ENCODE measurements at places on chromosomes 11 and 22.

GRCh38 chr11:62144641-62145255 is 20.9 kb downstream of the INCENP start:
- no peak for DNase-seq

DNA sequence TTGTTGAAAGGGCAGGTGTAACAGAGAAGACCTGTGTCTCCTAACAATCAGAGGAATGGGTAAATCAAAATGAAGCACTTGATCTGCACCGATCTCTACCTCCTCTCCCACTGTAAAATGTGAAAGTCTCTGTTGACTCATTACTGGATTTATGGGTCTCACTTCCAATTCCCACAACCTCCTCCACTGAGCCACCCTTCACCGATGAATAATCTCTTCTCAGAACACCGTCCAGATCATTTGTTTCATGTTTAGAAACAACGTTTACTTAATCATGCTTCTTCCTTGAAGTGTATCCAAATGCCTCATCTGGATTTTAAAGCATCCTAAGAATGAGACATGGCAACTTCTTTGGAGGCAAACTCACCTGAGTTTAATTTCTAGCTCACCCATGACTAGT is 643.6 kb downstream of the ETS1 start:
- no peak for DNase-seq

DNA sequence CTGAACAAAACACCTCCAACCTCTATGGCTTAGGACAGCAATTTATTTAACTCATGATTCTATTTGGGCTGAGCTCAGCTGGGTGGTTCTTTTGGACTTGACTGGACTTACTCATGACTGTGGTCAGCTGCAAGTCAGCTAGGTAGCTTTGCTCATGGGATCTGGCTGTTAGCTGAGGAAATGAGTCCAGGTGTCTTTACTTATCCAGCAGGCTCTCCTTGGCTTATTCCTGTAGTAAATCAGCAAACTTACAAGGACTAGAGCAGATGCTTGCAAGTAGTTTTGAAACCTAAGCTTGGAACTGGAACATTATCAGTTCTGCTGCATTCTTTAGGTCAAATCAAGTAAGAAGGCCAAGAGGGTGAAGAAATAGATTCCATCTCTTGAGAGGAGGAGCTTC is 8.0 kb upstream of the HIKESHI start:
- no peak for DNase-seq

DNA sequence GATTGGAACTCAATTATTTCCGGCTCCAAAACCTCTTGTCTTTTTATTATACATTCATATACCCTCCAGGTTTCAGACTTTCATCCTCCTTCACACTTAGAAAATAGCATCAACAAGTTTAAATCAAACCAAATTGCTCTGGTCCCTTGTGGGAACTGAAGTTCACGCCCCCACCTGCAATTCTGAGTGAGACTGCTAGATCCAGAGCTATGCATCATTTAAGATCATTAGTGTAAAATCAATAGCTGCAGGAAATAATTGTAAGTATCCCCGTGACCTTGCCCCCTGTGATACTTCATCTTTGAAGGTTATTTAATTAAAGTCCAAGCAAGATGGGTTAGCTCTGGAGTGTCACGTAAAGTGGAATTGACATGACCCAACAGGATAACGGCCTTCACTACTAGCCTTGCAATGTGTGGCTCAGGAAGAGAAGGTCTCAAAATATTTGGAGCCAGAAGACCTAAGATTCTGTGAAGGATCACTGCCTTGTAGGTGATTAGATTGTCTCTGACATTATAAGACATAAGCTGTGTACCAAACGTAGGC is 742.2 kb upstream of the LRRC4C start:
- no peak for DNase-seq

DNA sequence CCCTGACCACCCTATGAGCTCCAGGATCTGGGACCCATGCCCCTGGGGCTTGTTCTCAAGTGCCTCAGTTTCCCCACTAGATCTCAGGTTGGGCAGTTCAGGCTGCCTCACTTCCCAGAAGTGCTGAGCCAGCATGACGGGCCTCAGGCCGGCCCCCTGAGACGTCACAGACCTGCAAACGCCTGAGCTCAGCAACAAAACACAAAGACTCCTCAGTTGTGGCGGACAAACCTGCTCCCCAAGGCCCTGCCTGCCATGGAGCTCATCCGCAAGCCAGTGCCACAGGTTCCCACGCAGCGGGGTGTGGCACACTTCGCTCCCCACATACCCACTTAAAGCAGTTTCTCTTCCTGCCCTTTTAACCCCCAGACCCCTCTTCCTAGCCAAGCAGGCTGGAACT is 45.2 kb downstream of the NECTIN1 start:
- no peak for DNase-seq

DNA sequence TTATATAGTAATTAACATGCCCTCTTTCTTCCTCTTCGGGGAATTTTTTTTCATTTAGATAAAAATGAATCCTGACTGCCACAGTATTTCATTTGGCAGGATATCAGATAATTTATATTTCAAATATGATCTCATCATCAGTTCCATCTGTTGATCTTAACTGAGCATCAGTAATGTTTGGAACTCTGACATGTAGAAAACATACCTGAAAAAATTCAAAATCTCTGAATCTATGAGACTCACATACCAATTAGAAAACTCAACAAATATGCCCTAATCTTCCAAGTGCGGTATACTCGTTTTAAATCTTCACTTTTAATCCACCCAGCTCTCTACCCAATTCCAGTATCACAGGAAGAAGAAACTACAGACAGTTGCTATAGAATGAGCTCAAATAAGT is 161.9 kb downstream of the MSANTD4 start:
- DNase-seq: no peak

- DNase-seq: no peak
Measured at GRCh38 chr11:119688356-119688755, 40.6 kb downstream of the NECTIN1 start.

- DNase-seq: no peak
Measured at GRCh38 chr11:119172513-119172912, 4.0 kb downstream of the NLRX1 start.

GRCh38 chr11:123000721-123001120 is 19.1 kb upstream of the BSX start:
- DNase-seq: no peak

- DNase-seq: no peak
Measured at GRCh38 chr11:107705027-107705426, 6.8 kb downstream of the SLN start.

GRCh38 chr22:36385491-36386350 is 2.0 kb downstream of the MYH9 start:
- DNase-seq: peak; percentile 74
